Large intestine (tissue), 12 donors: ENCODE measurements at places on chromosomes 5 and 9.

- no peak for DNase-seq
These were observed 339.9 kb downstream of the ACTL7B start for GRCh38 chr9:108515856-108516255.

GRCh38 chr5:170144286-170145023 lies 38.8 kb downstream of the FOXI1 start:
- no peak for DNase-seq

DNA sequence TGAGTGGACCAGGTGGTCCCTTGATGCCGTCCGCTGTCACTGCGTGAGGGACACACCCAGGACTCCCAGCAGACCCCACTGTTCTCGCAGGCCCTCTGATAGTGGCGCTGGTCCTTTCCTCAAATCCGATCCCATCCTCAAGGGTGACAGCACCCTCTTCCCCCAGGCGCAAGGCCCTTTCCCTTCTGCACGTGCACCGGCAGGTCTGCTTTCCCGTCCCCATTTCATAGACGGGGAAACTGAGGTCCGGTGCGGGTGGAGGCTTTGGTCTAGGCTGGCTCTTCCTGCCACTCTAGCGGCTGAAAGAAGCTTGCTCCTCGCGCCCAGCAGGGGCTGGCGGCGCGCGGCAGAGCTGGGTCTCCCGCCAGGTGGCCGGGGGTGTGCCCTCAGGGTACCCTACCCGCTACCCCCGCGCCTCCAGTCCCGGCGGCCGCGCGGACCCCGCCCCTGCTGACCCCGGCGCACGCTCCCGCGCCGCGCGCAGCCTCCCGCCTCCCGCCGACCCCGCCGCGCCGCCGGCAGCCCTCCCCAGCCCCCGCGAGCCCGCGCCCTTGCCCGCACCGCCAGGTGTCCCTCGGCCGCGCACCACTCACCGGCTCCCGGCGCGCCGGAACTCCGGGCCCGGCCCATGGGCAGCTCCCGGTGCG lies 453 bp downstream of the RASGEF1C start:
- DNase-seq, result no peak

DNA sequence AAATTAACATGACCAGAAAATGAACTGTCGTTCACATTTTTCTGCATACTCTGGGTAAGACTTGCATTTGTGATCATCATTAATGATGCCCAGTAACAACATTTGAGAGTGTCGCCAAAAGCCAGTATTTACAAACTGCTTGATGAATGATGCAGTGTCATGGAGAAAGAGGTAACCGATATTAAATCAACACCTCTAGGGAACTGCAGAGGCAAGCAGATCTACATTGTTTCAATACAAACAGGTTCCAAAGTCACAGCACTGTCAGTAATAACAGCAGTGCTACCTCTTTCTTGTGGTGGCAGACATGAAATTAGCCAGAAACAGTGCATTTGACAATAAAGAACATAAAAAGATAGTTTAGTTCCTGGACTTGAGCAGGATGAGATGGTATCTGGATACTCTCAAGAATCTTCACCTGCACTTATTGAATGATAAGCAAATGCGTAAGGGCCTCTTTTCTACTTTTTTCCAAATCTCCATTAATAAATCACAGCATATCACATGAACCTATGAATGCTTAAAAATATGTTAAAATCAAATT lies 456.6 kb downstream of the ARHGEF28 start:
- DNase-seq, result no peak

DNA sequence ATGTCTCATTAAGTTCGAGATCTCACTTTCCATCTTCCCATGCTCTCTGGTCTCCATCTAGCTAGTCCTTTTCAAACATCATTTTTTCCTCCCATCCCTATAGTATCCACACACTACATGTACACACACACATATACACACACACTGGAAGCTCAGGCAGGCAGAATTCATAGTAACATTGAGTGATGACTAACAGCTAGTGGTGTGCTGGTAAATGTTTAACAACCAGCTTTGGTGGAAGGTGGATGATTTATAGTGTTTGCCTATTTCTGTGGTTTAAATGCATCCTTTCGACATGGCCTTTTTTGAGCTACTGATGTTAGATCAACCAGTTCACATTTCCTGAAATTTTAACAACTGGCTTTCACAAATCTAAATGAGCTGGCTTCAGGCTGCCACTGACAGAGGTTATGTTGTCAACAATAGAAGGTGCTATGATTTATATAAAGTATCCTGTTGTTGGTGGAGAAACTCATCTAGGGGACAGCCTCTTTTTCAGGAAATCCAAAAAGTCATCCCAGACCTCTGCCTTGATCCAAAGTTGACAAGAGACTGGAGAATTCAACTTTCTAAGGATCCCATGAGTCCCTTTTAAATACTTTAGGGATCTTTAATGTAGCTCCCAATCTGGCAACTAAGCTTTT lies 117.8 kb downstream of the CCDC192 start:
- DNase-seq, result peak; percentile 19

DNA sequence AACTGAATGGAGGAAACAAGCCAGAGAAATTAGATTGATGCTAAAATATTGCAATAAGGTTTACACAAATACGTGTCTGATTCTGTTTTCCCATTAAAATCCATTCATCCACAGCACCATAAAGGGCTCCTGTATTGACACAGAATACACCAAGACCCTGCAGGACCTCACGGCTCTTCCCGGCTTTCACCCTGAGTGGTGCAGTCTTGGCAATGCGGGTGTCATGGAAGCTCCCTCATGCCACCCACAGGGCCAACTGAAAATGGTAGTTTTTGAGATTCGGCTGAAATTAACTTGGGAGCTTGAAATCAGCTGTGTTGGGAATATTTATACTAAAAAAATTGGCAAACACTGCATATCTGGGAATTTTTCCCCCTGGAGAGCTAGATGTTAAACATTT lies 17.3 kb upstream of the EXOC3 start:
- DNase-seq, result no peak

DNA sequence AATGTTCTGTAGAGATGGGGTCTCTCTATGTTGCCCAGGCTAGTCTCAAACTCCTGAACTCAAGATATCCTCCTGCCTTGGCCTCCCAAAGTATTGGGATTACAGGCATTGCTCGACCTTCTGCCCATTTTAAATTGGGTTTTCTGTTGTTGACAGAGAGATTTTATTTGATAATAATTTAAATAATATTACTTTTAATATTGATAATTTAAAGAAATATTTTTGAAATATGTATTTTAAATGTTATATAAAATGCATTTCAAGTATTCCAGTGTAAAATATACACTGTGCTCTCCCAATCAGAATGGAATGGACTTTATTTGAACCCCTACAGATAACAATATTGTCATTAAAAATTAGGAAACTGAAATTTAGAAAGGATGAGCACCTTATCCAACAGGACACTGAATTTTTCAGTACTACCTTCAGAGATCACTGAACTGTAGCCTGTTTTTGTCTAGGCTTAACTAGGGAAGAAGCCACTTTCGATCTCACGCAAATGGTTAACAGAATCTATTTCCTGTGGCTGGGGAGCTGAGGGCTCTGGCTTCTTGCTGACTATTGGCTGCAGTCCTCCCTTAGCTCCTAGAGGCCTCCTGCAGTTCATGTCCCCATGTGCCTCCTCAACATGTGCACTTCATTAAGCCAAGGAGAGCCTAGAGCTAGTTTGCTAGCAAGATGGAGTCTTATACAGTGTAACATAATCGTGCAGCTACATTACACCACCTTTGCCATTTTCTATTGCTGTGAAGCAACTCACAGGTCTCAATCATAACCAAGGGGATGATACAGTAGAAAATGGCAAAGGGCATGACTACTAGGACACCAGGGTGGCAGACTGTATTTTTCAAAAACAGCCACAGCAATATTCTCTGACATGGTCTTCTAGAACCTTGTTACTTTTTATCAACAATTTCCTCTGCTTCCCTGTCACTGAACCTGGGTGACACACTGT lies 150.0 kb downstream of the CDC42SE2 start:
- no peak for DNase-seq

DNA sequence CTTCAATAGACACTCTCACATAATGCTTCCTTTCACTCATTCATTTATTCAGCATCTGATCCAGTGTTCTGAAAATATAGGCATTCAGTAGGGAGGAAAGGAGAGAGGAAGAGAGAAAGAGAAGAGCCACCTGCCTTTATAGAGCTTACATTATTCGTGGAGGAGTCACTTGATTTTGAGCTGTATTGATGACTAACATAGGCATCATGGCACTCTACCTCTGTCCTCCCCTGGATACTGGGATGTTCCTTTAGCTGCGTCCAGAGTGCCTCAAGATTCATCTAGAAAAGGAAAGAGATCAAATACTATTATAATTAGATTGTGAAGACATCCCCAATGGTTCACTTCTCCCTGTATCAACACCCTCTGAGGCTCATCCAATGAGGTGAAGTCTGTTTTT lies 345.1 kb downstream of the SPATA31D1 start:
- DNase-seq, result no peak

DNA sequence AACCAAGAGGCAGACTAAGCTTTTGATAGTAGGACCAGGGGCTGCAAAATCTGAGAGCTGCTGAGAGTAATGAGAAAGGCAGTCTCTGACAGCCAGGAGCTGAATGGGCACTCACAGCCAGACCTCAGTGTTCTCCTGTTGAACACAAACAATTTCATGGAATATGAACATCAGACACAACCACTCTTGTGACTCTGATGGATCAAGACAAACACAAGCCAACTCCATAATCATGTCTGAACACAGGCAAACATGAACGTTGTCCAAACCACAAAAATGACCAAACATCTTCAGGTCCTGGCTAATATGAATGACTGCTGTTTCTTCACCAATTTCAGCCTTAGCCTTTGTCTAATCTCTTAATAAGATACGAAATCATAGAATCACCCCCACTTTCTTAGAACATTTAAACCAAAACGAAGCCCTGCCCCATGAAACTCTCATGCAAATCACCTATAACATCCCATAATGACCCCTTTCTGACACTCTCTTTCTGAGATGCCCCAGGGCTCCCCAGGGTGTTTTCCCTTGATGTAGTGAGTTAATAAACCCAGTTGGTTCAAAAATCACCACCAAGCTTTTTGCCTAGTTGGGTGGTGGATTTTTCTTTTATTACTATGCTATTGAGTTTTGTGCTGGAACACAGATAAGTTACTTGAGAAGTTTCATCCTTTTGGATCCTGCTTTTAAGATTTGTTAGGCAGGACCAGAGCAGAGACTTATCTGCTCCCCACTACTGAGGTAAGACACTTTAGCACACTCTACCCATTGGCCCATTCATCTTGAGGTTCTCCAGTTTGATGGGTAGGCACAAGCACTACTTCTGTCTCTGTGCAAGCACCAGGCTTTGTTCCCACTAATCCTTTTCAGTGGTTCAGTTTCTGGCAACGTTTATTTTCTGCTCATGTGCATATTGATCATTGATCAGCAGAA lies 5.9 kb upstream of the ERAP2 start:
- no peak for DNase-seq
